ENCODE measurements at places on chromosomes 5 and 9.

DNA sequence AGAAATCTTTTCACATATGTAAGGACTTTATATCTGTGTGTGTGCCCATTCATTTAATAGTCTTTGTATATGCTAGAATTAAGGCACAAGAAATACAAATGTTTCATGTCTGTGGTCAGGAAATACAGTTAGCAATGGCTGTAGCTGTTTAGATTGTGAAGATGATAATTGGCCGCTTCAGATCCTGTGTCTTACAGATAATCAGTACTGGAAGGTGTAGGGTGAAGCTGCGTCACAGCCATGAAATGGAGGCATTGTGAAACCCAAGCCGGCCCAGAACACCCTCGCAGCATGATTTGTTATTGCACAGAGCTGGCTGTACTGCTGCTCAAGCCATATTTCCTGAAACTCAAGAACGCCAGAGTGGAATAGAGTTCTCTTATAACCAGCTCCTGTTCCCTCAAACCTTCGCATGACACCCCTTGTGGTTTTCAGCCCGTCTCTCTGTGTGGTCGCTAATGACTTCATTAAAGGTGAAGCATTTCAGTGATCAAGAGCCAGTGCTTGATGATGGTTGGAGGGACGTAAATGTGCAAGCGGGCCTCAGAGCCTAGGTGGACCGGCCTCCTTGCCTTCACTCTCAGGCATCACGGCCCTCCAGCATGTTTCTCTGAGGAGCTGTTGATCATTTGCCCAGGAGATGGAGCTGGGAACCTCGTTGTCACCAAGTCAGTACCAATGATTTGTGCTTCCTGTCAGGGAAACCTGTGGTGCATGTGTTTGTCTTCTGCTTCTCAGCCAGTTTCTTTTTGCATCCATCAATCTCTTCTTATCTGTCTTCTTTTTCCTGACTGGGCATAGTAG is 80.1 kb downstream of the F2RL2 start:
- DNase-seq = peak; percentile 82

DNA sequence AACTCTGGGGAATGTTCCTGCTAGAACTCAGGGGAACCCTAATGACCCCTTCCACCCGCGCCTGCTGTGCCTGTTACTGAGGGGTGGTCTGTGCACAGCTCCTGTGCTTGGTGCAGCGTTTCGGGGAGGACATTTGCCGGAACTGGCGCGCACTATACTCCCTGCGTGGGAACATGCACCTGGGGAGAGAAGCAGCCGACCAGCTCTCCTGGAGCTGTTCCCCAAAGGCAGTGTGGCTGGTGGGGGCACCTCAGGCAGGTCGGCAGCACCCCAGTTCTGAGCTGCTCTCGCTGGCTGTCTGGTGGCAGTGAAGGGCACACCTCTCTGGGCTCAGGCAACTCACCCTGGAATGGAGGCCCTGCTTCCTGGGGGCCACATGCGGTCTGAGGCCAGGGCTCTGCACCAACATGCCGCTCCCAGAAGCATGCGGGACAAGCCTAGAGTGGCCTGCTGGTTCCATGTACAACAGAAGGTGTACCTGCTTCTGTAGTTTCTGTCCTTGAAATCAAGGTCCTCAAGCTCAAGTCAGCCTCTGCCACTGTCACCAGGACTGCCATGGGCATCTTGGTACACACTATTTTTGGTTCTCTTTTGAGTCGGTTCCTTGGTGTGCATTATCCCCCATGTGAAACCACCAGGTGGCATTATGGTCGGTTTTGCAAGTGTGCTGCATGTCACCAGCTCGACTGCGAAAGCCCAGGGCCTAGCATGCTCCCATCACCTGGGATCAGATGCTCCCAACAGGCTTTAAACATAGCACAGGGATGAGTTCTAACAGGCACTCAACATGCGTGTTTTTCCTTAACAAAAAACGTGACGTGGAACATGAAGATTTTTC is 7.8 kb upstream of the MRNIP start:
- DNase-seq = peak; percentile 56

DNA sequence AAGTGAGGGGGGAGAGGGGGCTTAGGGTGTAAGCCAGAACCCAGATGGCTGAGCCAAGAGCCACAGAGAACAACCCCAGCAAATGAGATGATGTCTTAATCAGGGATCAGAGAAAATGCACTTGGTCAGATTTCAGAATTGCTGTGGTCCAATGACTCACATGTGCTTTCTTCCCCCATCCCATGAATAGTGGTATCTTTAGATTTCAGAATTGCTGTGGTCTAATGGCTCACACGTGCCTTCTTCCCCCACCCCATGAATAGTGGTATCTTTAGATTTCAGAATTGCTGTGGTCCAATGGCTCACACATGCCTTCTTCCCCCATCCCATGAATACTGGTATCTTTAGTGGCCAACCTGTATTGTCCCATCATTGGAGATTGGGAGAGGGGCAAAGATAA is 59.9 kb downstream of the IRX2 start:
- DNase-seq = no peak

DNA sequence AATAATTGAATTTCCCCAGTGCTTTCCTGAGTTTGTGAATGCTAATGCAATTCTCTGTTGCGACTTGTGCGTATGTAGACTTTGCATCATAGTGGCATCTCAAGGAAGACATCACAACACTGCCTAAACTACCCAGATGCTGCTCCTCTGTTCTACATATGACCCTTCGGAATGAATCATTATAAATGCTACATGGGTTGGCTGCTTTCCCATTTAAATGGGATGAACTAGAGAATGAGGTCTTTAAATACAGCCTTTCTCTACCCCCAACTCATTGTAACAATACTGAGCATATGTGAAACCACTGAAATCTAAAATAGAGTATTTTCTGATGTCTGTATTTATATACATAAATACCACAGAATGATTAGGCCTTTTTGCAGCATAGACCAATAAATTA is 136.6 kb upstream of the ICE1 start:
- no peak for DNase-seq

DNA sequence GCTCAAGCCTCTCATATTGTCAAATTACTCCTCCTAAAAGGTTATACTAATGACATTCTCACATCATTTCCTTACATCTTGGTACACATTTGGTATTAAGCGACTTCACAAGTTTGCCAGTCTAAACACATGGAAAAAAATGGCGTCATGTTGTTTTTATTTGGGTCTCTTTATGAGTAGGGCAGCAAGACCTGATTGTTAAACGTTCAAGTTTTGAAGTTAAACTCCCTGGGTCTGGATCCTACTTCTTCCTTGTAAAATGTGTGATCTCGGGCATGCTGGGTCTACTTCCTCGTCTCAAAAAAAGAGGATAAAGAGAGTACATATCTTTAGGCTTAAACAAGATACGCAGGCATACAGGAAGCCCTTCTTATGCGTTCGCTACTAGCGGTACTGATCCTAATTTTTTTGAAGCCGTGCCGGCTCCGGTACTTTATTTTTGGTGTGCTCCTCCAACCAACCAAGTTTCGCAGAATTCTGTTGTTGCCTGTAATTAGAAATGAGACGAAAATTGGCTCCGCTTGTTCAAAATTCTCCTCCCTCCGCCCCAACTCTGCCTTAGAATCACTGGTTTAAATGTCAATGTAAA is 596 bp upstream of the CDC37L1 start:
- DNase-seq = peak; percentile 42

GRCh38 chr5:152884006-152884405 is 478.9 kb upstream of the NMUR2 start:
- no peak for DNase-seq

DNA sequence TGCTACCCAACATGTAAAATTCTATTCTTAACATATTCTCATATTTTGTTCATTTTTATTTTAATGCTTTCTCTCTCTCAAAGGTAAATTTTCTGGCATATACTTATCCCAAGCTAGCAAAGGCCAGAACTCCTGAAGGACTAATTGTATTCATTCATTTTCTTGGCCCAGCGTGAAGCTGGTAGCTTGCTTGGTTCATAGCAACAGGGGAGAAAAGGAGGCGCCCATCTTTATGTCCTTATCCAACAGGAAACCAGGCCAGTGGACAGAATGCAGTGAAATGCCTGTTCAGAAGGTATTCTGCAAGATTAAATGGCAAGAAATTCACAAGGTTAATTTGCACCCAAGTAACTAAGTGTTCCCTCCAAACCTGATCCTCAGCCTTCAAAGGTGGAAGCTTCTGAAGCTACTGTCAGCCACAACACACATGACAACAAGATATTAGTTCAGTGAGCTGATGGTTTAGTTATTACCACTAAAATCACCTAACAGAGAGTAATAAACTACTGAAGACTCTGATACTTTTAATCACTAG is 5.6 kb downstream of the EFNA5 start:
- DNase-seq = no peak

DNA sequence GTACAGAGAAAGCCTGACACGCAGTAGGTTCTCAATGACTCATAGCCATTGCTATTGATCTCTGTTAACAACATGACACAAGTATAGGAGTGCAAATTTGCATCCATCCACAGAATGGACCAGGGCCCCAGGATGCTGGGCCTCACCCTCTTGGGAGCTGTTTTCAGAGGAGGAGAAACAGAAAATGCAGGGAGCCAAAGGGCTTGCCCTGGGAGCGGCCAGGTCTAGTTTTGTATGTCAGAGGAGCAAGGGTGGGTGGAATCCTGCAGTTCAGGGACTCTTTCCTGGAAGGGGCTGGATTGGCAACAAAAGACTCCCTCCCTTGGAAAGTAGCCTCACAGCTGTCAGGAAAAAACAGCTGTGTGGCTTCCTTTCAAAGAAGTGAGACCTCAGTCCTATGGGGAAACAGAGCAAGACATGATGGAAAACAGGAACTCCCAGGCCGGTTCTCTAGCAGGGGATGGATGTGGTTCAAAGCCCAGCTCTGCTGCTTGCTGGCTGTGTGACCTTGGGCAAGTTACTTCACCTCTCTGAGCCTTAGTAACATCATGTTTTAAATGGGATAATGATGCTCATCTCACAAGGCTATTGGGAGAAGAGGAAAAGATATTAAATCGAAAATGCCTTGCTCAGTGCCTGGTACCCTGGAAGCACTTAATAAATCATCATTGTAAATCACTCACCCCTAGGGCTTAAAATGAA is 50.5 kb upstream of the SH3PXD2B start:
- DNase-seq = no peak

- DNase-seq = peak; percentile 73
Measured at GRCh38 chr5:80083101-80083890, 48.1 kb downstream of the THBS4 start.

GRCh38 chr5:96566833-96567587 is 95.2 kb upstream of the CAST start:
- no peak for DNase-seq

GRCh38 chr9:123620239-123620638 is 264.2 kb downstream of the CRB2 start:
- DNase-seq = no peak
